Bone marrow (tissue), 2 donors: ENCODE measurements at places on chromosomes 4 and X.
A peak's percentile ranks its signal among the peaks of the same experiment; 100 is the strongest.

GRCh38 chr4:102791318-102791835, 30.6 kb upstream of the MANBA start:
- DNase-seq, result no peak

DNA sequence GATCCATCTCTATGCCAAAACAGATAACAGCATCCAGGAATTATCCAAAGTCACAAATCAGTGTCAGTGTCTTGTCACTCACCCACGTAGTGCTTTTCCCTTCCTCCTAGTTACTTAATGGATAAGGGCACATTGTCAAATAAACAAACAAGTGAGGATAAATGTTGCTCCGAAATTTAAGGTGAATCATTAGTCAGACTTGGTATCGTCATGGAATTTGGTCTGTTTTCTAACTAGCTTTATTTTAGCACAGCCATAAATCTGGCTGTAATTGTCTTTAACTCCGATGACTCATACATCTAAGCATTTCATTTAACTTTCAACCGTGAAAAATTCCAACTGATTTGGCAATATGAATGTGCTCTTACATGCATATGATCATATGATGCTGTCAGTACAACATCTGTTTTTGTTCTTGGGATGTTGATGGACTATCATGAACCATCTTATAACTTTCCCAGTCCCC, 83.3 kb downstream of the SNCA start:
- no peak for DNase-seq

DNA sequence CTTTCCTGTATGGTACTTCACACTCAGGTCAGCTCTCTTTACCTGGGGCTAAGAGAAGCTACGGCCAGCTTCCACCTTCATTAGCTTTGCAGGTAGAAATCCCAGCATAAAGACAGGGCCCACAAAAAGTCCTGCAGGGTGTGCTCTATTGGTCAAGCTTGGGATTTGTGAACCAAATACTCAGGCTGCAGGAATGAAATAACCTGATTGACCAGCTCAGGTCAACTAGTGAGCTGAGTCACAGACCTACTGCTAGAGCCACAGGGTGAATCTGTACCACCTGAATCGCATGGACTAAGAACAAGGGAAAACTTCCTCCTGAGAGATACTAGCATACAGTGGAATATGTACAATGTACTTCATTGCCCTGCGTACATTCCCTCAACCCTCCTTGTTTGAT, 172.2 kb downstream of the HHIP start:
- DNase-seq, result no peak

- no peak for DNase-seq
These were observed 42.1 kb downstream of the GUCY1A1 start for GRCh38 chr4:155708782-155709181.

DNA sequence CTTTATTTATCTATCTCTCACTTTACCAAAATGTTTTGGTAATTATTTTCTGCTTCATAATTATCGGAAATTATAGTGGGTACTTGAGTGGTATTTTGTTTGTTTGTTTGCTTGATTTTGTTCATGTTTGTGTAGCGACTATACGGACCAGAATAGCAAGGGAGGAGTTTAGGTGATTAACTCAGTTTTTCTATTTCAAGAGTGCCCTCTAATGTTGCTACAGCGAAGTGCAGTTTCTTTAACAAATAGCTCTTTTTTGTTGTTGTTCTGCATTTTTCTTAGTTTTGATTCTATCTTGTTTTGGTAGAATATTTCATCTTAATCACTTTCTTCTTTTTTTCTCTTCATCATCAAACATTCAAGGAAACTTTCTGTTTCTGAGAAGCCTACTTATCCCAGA, 40.8 kb upstream of the QRFPR start:
- no peak for DNase-seq

GRCh38 chr4:119729835-119730670, 101.4 kb upstream of the PDE5A start:
- no peak for DNase-seq

GRCh38 chr4:176883681-176884418, 91.1 kb upstream of the VEGFC start:
- no peak for DNase-seq

- DNase-seq, result no peak
These were observed at the start of gene STK32B for GRCh38 chr4:5051278-5052203. TSS of gene STK32B (plus strand) at chr4:5051480.

GRCh38 chr4:4333265-4333706, 43.2 kb downstream of the ZBTB49 start:
- no peak for DNase-seq

DNA sequence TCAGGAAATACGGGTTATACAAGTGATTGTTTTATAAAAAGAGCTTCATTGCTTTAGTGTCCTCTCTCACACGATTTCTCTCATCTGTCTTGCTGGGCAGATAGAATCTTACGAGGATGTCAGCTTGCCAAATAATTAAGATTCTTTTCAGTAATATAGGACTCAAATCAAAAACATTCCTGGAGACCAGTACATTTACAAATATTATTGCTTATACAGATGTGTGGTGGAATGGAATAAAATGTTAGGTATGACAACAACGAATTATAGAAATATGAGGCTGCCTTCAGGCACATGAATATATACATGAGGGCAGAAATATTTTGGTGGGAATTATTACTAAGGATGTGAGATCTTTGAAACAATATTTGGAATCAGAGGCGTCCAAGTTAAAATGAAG, 88.9 kb downstream of the GC start:
- no peak for DNase-seq

GRCh38 chr4:1274871-1275270, 14.8 kb upstream of the MAEA start:
- no peak for DNase-seq

DNA sequence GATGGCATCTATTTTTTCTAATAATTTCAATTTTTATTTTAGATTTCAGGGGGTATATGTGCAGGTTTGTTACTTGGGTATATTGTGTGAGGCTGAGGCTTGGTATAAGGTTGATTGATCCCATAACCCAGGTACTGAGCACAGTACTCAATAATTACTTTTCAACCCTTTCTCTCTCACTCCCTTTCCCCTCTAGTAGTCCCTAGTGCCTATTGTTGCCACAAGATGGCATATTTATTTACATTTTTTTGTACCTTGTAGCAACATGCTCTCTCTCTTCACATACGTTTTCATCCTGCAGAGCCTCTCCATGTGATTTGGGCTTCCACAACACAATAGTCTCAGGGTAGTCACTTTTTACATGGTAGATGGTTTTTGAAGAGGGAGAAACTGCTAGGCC, 172.0 kb downstream of the ATOH1 start:
- DNase-seq, result no peak

- DNase-seq, result peak; percentile 1
These were observed 15.2 kb upstream of the ANXA10 start for GRCh38 chr4:168076989-168077725.

DNA sequence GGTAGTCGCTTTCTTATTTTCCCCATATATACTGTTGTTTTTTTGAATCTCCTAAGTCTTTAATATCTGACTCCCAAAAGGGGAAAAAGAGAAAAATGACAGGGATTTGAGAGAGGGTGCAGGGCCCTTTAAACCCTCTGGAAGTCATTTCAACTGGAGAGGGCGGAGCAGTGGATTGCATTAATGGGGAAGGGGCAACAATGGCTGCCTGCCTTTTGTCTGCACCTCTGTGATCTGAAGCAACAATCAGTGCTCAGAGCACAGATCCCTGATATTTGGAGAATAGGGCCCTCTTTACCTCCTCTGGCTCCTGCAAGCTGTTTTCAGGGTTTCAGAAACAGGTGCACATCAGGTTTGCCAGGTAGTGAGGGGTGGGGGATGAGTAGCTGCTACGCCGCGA, 1458.3 kb upstream of the TENM3 start:
- no peak for DNase-seq

- DNase-seq, result no peak
These were observed 95.8 kb upstream of the ELOVL6 start for GRCh38 chr4:110294165-110294564.

DNA sequence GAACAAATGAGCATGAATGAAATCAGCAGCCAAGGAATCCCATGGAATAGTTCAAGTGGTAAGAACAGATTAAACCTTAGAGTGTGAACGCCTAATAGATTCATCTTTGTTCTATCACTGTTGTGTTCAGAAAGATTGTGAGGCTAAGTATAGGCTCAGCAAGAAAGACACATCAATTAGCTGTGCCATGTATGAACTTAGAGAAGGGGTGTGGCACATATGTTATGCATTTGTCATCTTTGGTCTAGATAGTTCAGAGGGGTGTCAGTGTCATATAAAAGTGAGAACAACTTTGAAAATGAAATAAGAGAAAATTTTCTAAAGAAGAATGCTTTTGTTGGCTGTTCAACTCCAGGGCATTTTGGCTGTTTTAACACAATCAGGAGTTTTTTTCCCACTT, 9.4 kb downstream of the DAPP1 start:
- DNase-seq, result no peak

- DNase-seq, result no peak
These were observed 10.7 kb upstream of the CXCL8 start for GRCh38 chr4:73729534-73730165.

DNA sequence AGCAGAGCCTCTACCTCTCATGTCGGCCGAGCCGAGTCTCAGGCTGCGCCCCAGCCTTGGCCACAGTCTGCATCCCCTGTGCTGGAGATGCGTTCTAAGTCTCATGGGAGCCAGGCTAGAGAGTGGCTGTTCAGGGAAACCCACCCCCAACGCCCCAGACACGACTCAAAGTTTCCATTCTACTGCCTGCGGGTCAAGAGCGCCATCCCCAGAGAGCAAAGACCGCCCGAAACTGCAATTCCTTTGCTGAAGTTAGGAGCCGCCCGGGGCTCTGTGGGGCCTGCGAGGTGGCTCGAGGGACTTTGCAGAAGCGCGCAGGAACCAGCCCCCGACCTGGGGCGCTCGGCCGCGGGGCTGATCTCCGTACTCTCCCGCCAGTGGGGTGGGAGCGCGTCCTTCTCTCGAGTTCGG, 10.0 kb upstream of the ELF4 start:
- peak; percentile 21 for DNase-seq

DNA sequence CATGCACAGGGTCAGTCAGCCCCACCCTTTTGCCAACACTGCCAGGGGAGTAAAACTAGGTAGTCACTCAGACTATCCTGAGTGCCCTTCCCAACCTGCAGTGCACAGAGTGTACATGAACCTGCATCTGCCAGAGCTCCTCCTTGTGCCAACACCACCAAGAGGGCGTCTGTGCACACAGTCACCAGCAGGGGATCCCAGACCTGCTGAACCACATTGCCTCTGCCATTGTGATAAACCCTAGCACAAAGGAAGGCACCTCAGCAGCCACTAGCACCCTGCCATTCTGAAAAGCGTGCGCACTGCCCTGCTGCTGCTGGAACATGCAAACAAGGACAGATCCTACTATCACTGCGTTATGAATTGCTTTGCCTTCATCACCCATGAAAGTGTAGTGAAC, 247.8 kb upstream of the POU3F4 start:
- no peak for DNase-seq

DNA sequence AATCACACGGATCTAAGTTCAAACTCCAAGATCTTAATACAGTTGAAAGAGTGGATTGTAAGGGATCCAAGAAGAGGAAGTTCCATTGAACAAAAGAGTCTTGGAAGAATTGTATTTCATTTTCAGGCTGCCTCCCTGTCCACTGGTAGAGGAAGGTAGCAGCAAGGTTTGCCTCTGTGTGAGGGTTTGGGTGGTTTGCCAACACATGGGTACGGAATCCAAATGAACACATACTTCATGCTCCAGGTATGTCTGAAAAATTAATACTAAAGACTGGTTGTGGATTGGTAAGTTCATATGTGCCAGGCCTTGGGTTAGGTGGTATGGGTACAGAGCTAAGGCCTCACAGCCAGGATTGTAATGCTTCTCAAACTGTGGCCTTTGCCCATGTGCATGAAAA, 523.6 kb upstream of the BOD1L1 start:
- no peak for DNase-seq

GRCh38 chr4:41160012-41160789, 54.1 kb downstream of the APBB2 start:
- DNase-seq, result no peak

GRCh38 chr4:6618386-6619115, 21.9 kb upstream of the MRFAP1 start:
- no peak for DNase-seq

DNA sequence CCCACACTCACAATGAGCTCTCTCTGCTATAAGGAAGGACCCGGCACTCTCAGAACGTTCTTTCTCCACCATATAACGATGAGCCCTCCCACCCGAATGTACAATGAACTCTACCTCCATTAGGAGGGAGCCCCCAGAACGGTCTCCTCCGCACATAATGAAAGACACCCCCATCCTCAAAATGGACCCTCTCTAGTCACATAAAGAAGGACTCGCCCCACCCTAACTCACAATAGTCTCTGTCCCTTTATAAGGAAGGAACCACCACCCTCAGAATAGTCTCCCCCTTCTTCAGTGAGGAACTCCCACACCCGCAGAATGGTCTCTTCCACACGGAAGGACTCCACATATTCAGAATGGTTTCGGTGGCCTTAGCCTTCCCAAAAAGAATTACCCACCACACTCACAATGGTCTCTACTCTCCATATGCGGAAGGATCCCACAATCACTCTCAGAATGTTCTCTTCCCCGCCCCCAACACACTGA, 477 bp downstream of the SLC35A2 start:
- DNase-seq, result no peak

GRCh38 chr4:13493793-13494192, 9.7 kb upstream of the RAB28 start:
- DNase-seq, result no peak

- DNase-seq, result no peak
These were observed 7.1 kb upstream of the CLNK start for GRCh38 chr4:10691651-10692050.

- DNase-seq, result no peak
These were observed 48.8 kb upstream of the CCSER1 start for GRCh38 chr4:90078440-90078839.

- no peak for DNase-seq
These were observed 4.0 kb downstream of the HAND2 start for GRCh38 chr4:173526027-173526482.

- peak; percentile 19 for DNase-seq
These were observed 21.7 kb upstream of the CD38 start for GRCh38 chr4:15756361-15756861.

GRCh38 chr4:2290488-2290887, 28.6 kb upstream of the MXD4 start:
- no peak for DNase-seq

GRCh38 chr4:175246941-175247340, 328.8 kb downstream of the ADAM29 start:
- DNase-seq, result no peak

DNA sequence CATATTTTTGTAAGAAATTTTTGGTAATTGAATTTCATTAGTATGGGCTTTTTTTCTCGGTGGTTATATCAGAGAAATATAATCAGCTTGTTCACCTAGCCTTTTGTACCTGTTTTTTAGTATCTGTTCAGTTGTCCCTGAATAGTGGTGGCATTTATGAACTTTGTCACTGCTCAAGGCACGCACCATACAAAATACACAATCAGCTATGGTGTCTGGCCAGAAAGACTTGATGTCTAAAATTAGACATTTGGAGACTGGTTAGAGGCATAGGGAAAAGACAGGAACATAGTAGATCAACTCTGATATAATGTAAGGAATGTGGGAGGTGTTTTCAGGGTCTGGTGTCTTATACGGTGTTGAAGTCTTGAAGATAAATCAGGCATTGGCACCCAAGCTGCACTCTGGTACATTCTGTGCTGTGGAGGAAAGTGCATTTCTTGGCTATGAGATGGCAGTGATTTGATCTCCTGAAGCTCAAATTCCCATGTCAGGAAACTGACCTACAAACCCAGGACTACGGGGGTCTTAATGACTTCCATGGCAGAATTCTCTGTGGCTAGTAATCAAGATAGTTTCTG, 3.6 kb downstream of the ART3 start:
- no peak for DNase-seq
